ENCODE measurements at places on chromosomes 1 and 21. TPM values are rescaled to one million over a fixed set of nuclear protein-coding genes. Genes with fewer than 3 reads are reported as not detected.

- H3K36me3 ChIP-seq, result no peaks in the 10 kb centered on the region
- H3K27me3 ChIP-seq, result no peaks in the 10 kb centered on the region
Observed at GRCh38 chr1:192316942-192317450, at the start of gene RGS21. RGS21 (plus strand) TSS chr1:192316992; CDS start chr1:192343037, 26,045 bp downstream.

DNA sequence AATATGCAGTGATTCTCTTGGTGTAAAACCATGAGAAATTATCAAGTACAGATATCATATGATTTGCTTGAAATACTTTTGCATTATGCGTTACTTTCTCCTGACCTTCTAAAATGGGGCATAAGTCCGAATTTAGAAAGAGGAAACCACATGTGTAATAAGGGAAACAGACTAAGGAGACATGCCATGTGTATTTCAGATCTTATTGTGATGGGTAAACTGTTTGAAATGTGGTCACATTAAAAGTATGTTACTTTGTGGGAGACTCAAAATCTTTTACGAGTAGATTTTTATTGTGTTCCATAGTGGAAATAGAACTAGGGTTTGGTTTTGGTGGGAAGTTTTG is 173.0 kb downstream of the NFIA start:
- peak overlapping the region; percentile 4 for H3K27ac ChIP-seq
- H3K27me3 ChIP-seq, result no peaks in the 10 kb centered on the region
- H3K4me3 ChIP-seq, result no peak overlapping the region
- no peaks in the 10 kb centered on the region for H3K36me3 ChIP-seq
- no peak for DNase-seq

Gene TPTE
- total RNA-seq, result not detected

DNA sequence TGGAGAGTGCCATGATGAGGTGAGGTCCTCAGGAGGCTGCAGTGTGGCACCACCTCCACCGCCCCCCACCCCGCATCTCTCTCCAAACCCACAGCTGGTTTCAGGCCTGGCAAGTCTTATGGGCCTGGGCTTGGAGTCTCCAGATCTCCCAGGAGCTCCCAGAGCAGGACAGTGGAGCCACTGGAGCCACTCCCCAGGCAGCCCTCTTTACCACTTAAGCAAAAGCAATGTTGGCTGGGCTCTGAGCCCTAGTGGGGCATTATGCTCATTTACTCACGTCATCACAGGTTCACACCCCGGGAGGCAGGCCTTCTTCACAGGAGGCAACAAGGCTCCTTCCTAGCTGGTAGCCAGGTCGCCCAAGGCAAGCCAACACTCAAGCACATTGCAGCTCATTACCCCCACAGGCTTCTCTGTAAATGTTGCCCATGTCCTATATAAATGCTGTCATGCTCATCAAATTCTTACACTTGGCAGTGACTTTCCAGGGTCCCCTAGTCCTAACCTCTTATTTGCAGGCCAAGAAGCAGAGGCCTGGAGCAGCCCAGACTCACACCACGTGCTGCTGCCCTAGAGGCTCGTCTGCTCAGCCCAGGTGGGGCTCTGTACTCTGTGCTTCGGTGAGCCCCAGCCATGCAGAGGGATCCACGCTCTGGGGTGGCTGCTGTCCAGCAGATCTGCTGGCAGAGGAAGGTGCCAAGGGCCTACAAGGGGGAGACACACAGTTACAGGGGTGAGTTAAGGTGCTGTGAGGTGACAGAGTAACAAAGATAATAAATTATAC is 459.3 kb downstream of the MATN1 start:
- peaks cover 6% of the 10 kb centered on the region for H3K27me3 ChIP-seq
- no peaks in the 10 kb centered on the region for H3K36me3 ChIP-seq

Gene HSD3B1
- not detected for total RNA-seq

Data from prostate gland (tissue), 2 donors.